Lower leg skin (tissue), 4 donors: ENCODE measurements at places on chromosomes 7 and 10. TPM values are rescaled to one million over a fixed set of nuclear protein-coding genes. Genes with fewer than 3 reads are reported as not detected.
A peak's percentile ranks its signal among the peaks of the same experiment; 100 is the strongest.

The NCF1 gene
- total RNA-seq: not detected

The INHBA gene
- 6.3 TPM for total RNA-seq

The SPDYE17 gene
- not detected for total RNA-seq

The FGF8 gene
- not detected for total RNA-seq

The ZNF25 gene
- total RNA-seq: 9.2 TPM

The OPALIN gene
- not detected for total RNA-seq

DNA sequence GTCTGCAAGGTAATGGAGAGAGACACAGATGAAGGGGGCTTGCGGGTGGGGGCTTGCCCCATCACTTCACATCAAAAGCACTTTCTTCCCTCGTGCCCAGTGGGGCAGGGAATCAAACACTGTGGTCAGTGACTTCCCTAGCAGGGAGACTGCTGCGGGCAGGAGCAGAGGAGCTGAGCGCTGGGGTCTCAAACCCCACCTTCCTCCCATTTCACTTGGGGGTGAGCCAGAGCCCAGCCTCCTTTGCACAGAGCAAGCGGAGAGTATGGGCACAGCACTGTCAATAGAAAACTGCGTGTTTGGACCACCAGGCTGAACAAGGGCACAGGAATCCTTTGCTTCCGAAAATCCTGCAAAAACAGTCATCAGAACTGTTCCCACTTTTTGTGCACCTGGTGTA lies 355.8 kb upstream of the MKI67 start:
- no peak for DNase-seq

DNA sequence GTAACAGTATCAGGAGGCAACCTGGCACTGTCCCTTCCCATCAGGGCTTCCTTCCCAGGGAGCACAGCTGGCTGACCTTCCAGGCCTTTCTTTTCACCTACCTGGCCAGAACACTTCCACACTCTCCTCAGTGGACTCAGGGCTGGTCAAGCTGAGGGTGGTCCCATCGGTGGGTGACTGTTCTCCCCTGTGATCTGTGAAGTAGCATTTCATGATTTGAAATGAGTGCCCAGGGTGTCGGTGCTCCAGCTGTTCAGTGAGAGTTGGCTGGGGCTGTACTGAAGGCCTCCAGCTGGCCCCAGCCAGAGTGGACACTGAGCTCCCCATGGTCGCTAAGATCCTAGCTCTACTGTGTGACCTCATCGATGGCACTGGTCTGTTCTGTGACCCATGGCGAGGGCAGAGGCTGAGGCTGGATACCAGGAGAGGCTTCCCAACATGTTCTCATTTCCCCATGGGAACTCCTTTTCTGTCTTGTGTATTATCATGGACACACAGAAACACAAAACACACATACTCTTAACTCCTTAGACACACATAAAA lies at the start of gene FAM170B:
Gene FAM170B (minus strand): TSS at position 316 of the 543 bp plus-strand sequence. CDS start 103 bp downstream, at position 213.
- peak; percentile 62 for DNase-seq

- DNase-seq: no peak
These were observed 44.8 kb downstream of the CAMK2B start for GRCh38 chr7:44280636-44280992.

DNA sequence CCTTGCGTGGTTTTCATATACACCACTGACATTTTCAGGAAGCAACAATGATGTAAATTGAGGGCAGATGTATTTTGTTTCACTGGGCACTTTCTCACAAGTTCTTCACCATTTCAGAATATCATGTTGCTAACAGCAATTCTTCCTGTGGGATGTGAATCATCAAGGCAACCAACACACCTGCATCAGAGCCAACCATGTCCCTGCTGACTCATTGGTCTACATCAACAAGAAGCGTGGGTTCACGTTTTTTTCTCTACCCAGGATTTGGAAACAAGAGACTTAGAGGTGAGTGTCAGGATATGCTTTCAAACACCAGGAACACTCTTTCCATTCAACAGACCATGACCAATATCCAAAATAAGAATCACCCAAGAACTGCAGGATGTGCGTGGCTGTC lies 203.9 kb downstream of the TEX36 start:
- no peak for DNase-seq

DNA sequence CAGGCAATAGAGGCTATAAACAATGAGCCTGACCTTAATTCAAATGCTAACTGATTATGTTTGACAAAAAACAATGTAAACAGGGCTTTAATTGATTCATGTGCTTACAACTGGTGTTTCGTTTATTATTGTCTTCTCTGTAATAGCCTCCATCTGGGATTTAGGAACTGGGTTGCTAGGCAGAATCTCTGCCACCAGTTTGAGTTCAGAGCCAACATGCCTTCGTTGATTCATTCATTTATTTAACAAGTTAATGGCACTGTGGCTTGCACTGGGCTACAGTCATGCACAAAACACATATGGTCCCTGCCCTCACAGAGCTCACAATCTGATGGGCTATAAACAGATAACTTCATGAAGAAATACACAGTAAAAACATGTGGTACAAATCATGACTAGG lies 19.6 kb upstream of the CDHR3 start:
- no peak for DNase-seq

DNA sequence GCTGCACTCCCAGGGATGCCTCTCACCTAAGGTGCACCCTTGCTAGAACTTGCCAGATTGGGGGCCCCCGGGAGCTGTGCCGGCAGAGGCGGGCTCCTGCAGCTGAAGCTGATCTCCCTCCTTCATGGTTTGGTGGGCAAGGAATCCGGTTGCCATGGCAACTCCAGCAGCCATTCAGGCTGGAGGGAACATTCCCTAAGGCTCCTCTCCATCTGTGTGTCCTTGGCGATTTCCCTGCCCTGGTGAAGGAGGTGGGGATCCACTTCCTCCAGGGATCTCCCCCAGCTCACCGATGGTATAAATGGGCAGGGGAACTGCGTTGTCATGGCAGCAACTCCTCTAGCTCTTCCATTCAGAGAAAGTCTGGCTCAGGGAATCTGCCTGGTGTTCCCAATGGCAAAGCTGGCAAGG lies 49.6 kb upstream of the GPR158 start:
- DNase-seq: no peak

- DNase-seq: no peak
These were observed 57.8 kb upstream of the GDF10 start for GRCh38 chr10:47241946-47242867.
